ENCODE measurements at places on chromosomes 6 and 20.

GRCh38 chr20:4893709-4894108 lies 107.6 kb downstream of the SLC23A2 start:
- peak; percentile 22 for DNase-seq

DNA sequence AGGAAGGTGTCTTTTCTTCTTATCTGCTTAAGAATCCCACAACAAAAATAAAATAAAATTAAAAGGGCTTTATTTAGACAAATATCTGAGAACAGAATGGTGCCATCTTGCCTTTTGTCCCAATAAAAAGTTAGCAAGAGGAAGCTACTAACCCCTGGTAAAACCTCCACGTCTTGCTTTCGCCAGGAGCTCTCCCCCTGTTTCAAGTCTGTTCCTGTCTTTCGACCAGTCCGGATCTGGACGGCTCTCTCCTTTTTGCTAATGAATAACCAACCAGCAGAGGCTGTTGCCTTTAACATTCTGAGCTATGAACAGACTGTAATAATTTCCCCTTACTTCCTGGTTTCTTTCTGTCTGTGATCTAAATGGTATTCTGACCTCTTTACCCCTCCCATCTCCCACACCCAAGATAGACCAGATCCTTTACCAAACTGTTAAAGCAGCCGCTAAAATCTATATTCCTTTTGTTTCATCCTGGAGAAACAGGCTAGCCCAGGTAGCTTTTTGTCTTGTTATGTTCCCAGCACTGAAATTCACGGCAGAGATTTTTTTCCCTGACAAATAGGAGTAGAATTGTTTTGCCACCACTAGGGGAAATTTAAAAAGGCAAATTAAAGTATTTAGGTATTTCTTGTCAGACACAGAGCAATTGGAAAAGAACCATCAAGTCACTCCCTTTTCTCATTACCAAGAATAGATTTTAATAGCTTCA lies at the start of gene FRK:
Gene FRK, minus strand, starts transcription at position 320 of the 712 bp plus-strand sequence. CDS start 580 bp downstream, outside the sequence.
- no peak for DNase-seq

GRCh38 chr6:106906232-106906631 lies 68.3 kb downstream of the CD24 start:
- no peak for DNase-seq

GRCh38 chr6:164102693-164103092 lies 688.2 kb downstream of the QKI start:
- no peak for DNase-seq

DNA sequence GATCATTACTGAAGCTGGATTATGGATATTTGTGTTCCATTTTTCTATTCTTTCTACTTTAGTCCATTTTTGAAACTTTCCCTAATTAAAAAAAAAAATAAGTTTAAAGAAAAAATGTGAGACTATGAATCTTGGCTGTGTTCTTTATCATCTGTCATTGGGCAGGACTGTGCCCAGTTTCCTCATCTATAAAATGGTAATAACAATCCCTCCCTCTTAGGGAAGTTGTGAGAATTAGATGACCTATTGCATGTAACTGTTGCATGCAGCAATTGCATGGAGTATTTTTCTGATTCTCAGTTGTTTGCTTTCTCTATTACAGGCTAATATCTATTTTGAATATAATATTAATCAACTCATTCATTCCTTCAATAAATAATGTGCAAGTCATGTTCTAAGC lies 108.2 kb upstream of the LOC128125822 start:
- DNase-seq: no peak

DNA sequence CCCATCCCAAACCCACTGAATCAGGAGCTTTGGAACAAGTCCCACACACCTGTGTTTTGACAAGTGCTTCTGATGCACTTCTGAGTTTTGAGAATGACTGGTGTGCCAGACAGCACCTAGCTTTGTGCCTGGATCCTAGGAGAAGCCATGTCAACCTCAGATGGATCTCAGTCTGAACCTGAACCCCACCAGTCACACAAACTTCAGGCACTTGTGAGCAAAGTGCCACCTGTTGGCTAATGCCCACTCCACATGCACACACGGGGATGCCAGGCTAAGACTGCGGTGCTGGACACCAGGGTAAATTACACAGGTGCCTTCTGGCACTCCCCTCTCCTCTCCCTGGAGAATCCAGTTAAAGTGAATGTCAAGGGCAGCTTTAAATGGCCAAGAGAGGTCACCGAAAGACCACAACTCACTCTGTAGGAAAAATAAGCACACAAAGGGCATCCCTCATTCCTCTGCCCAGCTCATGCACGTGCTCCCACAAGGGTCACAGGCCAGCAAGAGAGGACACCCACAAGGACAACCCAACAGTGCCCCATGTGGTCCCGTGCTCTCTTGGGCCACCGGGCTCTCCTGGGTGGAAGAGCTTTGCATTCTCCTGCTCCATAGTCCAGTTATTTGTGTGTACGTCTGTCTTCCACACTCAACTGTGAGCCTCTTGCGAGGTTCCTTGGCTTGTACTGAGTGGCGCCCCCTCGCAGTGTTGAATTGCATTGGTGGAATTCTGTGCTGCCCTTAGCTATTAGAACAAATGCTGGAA lies 45.6 kb downstream of the TAF8 start:
- DNase-seq: no peak

DNA sequence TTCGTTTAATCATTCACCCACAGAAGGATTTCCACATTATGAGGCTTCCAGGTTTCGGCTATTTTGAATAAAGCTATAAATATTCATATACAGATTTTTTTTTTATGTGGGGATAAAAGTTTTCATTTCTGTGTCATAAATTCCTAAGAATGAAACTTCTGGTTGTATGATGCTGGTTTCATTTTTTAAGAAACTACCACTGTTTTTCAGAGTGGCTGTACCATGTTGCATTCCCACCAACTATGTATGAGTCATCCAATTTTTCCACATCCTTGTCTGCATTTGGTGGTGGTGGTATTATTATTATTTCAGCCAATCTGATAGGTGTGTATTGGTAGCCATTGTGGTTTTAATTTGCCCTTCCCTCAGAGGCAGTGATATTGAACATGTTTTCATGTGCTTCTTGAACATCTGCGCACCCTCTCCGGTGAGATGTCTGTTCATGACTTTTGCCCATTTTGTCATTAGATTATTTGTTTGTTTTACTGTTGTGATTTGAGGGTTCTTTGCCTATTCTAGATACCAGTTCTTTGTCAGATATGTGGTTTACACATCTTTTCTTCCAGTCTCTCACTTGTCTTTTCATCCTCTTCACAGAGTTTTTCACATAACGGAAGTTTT lies 75.5 kb downstream of the DOK5 start:
- DNase-seq: no peak

- DNase-seq: no peak
Observed at GRCh38 chr20:62951143-62951895, 1.2 kb upstream of the SLC17A9 start.

- DNase-seq: no peak
Observed at GRCh38 chr20:11919581-11919980, 1.9 kb downstream of the BTBD3 start.

DNA sequence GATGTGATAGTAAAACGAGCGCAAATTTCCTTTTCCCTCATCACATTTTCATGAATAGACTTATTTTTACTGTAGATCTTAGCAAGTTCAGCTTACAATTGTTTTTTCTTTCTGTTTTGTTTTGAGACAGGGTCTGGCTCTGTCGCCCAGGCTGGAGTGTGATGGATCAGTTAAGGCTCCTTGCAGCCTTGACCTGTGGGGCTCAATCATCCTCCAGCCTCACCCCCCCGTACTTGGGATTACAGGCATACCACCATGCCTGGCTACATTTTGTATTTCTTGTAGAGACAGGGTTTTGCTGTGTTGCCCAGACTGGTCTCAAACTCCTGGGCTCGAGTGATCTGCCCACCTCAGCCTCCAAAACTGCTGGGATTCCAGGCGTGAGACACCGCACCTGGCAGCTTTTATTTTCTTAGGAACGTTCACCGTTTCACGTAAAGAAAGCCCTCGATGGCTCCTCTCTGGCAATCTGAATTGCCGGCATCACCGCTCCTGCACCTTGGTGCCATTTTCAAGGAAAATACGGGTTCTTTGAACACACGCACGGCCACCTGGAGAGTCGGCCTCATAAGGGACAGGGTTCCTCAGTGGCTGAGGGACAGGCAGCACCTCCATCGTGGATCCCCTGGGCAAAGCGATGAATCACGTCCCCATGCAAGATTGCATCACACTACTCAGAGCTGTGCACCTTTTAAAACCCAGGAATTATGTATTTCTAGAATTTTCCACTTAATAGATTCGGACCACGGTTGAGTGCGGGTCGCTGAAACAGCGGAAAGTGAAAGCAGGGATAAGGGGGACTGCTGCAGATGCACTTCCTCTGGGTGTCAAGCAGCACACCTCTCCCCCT lies 78.7 kb downstream of the IRF4 start:
- no peak for DNase-seq

- DNase-seq: peak; percentile 41
Observed at GRCh38 chr6:43215066-43215465, 14.2 kb downstream of the DNPH1 start.

- no peak for DNase-seq
Observed at GRCh38 chr6:134165561-134166201, 113.3 kb upstream of the SLC2A12 start.

DNA sequence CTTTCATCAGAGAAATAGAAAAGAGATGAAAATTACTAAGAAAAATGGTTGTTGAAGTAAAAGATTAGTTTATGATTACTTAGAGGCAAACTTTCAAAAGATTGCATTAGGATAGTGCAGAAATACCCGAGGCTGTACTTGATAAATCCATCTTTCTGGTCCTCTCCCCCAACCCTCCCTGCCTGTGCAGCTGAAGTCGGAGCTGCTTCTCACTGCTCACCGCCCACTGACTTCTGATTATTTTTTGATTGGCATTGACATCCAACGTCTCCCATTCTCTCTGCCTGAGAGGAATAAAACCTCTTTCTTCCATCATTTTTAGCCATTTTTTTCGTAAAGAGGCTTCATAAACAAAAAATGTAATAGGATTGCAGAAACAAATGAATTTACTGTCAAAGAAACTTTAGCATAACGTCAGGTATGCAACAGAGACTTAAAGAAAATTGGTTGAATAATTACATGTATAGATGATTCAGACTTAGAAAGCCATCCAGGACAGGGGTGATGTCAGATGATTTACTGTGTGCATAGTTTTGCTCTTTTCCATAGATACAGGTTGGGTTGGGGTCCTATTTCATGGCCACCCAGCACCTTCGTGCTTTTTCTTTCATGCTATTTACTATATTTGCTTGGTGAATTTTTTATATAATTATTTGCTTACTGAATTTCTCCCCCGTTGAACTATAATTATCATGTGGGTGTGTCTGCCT lies 53.6 kb upstream of the EDN3 start:
- DNase-seq: no peak

DNA sequence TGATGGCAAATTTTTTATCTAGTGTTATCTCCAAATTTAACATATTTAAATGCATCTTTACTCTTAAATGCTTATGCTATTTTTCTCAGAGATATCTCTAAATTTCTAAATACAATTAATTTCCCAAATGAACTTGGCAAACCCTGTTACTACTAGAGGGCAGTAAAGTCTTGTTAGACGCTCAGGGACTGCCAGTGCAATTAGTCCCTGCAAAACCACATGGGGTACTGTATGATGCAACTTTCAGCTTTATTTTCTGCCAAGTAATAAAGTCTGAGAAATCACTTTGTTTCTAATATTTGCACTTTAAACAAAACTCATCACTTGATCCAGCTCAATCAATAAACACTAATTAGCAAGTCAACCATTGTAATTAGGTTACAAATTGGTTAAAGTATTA lies 76.0 kb upstream of the ADGRB3 start:
- no peak for DNase-seq

GRCh38 chr6:51494342-51494741 lies 593.1 kb downstream of the PKHD1 start:
- DNase-seq: no peak

DNA sequence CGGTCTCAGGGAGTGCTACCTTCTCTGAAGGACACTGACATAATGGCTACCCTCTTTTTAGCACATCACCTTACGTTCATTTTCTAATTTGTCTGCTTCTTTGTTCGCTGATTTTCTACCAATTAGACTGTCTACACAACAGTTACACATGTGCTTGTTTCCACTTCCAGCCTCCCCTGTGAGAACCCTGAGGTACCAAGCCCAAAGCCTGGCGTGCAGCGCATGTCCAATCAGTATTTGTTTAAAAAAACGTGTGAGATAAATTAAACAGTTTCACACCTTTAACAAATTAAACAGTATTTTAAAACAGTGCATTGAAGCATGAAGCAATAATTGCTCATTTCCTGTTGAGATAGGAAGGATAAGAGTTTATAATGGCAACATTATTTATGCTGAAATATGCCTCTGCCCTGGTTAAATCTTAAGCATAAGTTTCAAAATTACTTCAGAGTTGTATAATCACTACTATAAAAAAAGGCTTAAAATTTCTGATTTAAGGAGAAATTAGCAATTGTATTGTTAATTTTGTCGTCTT lies 88.9 kb downstream of the MAP3K5 start:
- DNase-seq: no peak

DNA sequence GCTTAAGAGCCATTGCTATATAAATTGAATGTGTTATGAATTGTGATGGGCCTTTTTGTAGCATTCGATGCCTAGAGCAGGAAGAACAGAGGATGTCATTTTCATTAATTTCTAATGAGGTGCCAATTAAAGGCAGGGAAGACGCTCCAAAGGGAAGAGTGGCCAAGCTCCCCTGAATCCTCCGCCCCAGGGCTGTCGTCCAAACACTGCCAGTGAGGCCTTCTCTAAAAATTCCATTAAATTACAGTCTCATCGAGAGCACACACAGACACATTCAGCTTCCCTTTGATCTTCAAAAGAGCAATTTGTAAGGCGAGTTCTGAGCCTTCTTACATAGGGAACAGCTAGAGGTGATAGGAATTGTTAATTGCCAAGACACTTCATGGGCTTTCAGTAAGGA lies 300.0 kb downstream of the ZFAND3 start:
- DNase-seq: no peak

DNA sequence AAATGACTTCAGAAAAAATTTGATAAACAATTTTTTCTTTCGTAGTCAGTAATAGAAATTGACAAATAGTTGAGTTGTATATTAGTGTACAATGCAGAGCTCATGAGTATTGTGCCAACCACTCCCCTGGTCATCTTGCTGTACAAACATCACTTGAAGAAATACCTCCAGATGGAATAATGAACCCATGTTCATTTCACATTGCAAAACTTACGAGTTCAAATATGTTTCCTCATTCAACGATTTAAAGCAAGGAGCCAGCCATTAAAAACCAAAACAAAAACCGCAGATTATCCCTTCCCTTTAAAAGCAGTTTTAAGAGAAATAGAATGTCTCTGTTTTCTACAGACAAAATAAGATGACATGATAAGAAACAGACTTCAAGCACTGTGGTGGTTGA lies 62.5 kb downstream of the RALGAPA2 start:
- no peak for DNase-seq

DNA sequence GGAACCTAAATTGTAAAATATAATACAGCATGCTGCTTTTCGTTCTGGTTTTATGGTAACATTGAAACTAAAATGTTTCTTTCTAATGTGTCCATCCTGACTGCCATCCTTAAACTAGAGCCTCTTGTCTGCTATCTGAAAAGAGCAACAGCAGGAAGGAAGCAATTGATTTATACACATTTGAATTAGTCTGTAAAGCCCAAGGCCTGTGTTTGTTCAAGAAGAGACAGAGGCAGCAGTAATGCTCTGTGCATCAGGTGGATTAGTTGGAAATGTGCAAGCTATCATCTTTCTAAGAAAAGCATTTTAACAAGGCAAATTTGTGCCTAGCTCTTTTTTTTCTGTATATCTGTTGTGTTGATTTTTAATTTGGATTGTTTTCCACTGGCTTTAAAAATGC lies 128.6 kb downstream of the SCAF8 start:
- DNase-seq: no peak
